Activated T-helper 2 cell treated with anti-CD3 and anti-CD28 coated beads, Interferon-gamma antibody, Interleukin-2, Interleukin-4, amounts not matched to agents 10 μg/mL and 5 μg/mL and 100 μg/mL, durations not matched to agents 14 hours and 24 hours and 36 hours (primary cell): ENCODE measurements at places on chromosomes 4 and X.

DNA sequence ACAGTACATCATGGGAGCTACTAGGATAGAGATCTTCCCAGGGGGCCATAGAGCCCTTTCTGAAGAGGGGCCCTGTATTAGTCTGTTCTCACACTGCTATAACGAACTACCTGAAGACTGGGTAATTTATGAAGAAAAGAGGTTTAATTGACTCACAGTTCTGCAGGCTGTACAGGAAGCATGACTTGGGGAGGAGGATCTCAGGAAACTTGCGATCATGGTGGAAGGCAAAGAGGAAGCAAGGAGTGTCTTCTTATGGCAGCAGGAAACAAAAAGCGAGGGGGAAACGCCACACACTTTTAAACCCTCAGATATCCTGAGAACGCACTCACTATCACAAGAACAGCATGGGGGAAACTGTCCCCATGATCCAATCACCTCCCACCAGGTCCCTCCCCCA is 4.2 kb upstream of the SLC9A6 start:
- no peak for DNase-seq

DNA sequence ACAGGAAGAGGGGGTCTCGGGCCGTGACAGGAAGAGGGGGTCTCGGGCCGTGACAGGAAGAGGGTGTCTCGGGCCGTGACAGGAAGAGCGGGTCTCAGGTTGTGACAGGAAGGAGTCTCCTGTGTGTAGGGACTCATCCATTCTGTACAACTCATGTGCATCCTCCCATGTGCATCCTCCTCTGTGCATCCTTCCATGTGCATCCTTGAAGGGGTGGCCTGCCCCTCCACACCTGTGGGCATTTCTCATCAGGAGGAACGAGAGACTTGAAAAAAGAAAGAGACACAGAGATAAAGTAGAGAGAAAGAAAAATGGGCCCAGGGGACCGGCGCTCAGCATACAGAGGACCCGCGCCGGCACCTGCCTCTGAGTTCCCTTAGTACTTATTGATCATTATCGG is 30.2 kb upstream of the PLCXD1 start:
- DNase-seq = no peak

- no peak for DNase-seq
Observed at GRCh38 chr4:104531390-104531789, 36.7 kb upstream of the CXXC4 start.

DNA sequence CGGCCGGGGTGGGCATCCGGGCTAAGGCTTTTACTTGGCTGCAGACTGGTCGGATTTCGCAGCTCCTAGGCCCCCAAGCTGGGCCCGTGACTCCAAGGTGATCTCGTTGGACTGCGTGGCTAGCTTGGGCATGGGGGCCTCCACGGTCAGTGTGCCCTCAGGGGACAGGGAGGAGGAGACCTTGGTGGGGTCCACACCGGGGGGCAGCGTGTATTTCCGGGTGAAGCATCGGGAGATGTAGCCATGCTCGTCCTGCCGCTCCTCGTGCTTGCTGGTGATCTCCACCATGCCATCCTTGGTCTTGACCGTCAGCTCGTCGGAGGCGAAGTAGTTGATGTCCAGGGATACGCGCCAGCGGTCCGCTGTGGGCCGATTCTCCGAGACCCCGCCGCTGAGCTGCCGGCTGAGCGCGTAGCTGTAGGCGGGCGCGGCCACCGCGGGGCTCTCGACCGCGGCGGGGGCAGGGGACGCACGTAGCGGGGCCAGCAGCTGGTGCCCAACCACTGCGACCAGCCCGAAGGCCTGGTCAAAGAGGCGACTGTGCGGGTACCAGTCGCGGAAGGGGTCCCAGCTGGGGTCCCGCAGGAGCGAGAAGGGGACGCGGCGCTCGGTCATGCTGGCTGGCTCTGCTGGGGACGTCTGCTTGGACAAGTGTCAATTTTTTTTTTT is 881 bp upstream of the CACNA1F start:
- no peak for DNase-seq

- DNase-seq = no peak
Observed at GRCh38 chr4:119233191-119233590, 20.7 kb downstream of the USP53 start.

DNA sequence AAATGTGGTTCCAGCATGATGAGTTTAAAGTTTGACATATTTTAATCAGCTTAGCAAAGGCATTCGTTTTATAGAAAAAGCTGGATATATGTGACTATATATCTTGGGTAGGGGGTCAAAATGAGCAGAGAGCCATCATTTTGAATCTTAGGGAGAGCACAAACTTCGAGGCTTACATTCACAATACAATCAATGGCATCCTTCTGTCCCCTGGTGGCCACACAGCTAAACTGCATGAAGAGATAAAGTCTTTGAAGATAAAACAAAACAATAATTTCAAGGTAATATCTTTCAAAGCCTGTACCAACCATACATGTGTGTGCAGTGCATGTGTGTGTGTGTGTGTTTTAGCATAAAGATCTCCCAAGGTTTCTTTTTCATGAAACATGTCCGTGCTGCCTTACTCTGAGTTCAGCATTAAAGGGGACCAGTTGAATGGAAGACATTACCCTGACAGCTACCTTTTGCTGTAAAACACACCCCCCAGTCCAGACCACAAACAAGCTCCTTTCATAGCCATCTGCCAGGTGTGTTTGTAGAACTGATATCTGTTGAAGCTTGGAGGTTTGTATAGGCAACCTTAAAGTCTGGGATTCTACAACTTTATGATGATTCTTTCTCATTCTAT is 22.0 kb downstream of the DYNLT3 start:
- peak; percentile 20 for DNase-seq

DNA sequence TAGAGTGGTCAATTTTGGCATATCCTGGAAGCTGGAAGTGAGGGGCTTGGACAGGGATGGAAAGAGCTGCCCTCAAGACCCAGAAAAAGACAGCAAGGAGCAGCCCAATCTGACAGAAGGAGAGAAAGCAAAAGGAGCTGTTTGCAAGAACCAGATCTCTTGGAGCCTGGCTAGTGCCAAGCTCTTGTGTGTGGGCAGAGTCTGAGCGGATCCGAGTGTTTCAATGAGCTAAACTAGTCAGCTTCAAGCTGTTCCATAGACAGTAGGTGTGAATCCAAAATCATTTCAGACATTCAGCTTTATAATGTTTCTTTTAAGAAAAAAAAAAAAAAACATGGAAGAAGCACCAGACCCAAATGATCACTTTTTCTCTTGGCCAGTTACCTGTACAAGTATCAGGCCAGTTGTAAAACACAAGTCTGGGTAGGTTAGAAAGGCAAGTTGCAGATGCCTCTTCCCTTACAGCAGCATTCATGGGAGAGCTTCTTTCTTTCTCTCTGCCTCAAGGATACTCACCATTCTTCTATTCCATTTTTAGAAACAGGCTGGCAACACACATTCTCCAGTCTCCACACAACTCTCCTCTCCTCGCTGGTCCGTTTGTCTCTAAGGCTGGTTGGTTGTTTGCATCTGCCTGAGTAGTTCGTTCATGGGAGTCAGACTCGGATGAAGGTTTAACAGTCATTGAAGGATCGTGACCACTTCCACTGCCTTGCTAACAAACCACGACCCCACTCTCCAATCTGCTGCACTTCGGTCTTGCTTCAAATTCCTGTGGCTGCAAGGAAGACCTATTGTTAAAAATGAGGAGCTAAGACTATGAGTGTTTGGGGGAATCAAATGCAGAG is 105.2 kb upstream of the GATB start:
- no peak for DNase-seq

DNA sequence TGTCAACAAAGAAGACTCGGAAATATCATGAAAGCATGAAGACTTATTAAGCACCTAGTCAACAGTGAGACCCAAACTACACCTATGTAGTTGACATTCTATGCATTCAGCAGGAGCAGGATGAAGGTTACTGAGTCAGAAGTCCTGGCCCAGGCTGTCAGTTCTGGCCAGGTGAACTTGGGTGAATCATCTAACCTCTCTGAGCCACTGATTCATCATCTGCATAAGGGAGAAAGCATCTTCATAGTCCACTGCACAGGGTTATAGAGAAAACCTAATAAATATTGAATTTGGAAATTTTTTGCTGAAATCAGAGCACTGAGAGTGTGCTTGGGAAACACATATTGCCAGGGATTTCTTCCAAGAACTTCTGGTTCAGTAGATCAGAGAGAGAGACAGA is 296.0 kb upstream of the SFRP2 start:
- DNase-seq = no peak

DNA sequence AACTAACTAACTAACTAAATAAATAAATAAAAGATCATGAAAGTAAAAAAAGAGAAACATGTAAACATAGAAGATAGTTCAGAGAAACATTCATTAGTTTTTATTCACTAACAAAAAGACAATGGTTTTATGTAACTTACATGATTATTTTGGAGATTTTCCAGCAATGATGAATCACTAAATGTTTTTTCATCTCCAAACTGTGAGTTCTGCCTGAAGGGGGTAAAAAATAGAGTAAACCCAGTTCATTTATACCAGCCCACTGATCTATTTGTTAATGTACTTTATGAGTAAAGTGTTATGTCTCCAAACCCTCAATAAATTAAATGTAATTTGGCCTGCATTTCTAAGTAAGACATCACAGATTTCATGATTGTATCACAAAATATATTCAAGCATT is 101.1 kb downstream of the ATP8A1 start:
- DNase-seq = no peak
